ENCODE measurements at places on chromosomes 1 and 21.
A peak's percentile ranks its signal among the peaks of the same experiment; 100 is the strongest.

- DNase-seq: peak; percentile 88
Observed at GRCh38 chr1:96538883-96539282, 182.7 kb upstream of the PTBP2 start.

- DNase-seq: no peak
Observed at GRCh38 chr21:34928637-34929036, 120.5 kb downstream of the RUNX1 start.

DNA sequence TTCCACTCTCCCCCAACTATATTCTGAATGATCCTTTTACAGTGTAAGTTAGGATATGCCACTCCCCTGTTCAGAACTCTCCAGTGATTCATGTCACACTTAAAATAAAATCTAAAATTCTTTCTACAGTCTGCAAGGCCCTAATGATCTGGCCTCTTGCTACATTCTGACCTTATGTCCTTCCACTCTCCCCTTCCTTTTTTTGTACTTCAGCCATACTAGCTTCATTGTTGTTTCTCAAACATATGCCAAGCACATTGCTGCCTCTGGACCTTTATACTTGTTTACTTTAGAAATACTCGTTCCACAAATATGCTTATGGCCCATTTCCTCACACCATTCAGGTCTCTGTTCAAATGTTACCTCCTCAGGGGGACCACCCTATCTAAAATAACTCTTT, 14.8 kb upstream of the PSMA5 start:
- peak; percentile 76 for DNase-seq

DNA sequence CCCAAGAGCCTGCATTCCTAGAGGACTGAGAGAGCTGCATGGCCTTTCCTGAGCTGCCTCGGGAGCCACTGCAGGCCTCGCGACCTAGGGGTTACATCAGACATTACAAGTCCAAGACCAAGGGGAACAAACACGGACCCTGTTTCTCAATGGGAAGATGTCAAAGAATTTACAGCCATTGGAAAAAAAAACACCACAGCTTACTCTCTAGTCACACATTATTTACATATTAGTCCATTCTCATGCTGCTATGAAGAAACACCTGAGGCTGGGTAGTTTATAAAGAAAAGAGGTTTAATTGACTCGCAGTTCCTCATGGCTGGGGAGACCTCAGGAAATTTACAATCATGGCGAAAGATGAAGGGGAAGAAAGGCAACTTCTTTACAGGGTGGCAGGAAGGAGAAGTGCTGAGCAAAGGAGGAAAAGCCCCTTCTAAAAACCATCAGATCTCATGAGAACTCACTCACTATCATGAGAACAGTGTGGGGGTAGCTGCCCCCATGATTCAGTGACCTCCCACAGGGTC, 8.4 kb upstream of the PRMT2 start:
- DNase-seq: no peak

DNA sequence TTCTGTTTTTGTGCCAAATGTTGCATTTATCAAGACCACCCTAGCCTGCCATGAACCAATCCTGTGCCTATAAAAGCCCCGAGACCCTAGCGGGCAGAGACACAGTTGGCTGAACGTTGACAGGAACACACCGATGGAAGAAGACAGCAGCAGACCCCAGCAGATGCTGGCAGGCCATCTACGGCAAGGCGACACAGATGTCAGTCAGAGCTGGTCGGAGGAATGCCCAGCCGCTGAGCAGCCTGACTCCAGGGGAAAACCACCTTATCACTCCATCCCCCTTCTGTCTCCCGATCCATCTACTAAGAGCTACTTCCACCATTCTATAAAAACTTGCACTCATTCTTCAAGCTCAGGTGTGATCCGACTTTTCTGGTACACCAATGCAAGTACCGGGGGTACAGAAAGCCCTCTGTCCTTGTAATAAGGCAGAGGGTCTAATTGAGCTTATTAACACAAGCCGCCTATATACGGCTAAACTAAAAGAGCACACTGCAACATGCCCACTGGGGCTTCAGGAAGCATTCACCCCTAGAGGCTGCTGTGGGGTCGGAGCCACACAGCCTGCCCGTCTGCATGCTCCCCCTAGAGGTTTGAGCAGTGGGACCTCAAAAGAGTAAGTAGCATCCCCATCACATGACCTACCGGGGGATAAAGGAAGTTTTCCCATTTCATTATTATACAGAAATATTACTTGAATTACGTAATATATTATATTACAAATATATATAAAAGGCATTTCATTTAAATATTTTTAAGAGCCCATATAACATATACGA, 1156.3 kb upstream of the B3GALT2 start:
- no peak for DNase-seq

DNA sequence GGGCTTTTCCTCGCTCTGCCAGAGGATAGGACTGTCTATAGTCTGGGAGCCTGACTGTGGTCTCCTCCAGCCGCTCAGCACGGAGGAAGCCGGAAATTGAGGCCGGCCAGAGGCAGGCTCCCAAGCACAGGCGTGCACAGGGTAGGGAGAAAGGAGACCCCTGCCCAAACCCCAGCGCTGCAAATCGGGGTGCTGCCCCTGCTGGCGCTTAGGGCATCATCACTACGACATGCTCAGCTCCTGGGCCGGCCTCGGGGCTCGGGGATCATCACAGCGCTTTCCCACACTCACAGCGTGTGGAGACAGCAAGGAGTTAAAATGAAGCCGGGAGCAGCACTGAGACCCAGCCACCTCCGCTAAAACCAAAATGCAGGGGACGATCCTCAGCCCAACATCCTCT, 62.8 kb upstream of the ARHGEF16 start:
- DNase-seq: no peak
